ENCODE measurements at places on chromosomes 13 and 19. TPM values are rescaled to one million over a fixed set of nuclear protein-coding genes. Genes with fewer than 3 reads are reported as not detected.

DNA sequence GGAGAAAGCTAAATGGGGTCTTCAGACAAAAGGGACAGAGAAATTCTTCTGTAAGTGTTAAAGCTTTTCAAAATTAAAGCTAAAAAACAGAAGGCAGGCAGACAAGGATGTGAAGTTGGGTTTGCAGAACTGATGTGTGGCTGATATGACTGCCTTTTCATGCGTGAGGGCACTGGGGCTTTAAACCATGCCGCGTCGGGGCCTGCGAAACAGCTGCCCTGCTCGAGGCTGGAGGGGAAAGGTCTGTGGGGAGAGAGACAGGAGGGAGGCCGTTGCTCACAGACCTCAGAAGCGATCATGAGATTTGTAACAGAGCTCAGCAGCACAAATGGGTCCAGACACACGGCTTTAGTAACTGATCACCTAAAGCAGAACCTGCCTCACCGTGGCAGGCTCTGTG, 23.5 kb downstream of the CAPS start:
- DNase-seq, result no peak

GRCh38 chr13:48400850-48401291, 12.0 kb downstream of the LPAR6 start:
- DNase-seq, result no peak

DNA sequence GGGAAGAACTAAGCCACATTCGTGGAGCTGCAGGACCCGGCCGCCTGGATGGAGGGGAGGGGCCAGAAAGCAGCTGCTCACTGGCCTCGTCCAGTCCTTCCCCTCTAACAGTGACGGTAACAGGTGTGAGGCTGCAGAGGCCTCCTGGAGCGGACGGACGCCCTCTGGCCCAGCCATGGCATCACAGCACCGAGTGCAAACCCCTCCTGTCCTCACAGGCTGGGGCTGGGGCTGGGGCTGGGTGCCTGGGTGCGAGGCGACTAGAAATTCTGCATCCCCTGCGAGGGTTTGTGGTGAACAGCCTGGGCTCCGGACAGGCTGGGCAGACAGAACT, 3.6 kb downstream of the MICOS13 start:
- no peak for DNase-seq

DNA sequence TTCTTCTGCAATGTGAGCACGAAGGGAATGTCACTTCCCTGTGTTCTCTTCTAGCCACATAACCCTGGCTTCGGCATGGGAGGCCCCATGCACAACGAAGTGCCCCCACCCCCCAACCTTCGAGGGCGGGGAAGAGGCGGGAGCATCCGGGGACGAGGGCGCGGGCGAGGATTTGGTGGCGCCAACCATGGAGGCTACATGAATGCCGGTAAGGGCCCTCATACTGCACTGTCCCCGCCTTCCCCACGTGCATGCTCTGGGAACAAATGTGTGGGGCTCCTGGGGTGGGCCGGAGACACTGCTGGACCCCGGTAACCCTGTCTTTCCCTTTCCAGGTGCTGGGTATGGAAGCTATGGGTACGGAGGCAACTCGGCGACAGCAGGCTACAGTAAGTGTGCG, 17.7 kb upstream of the QTRT1 start:
- no peak for DNase-seq

COL4A1 gene
- 75.0 TPM for total RNA-seq

Data from WTC11 (cell line).